ENCODE measurements at places on chromosomes 1 and 21. TPM values are rescaled to one million over a fixed set of nuclear protein-coding genes. Genes with fewer than 3 reads are reported as not detected.

SLC35A3 gene
- total RNA-seq, result 31.4 TPM

RPE65 gene
- total RNA-seq, result not detected

CAMK2N1 gene
- total RNA-seq, result 51.2 TPM

SPATA45 gene
- total RNA-seq, result not detected

IGSF3 gene
- 15.5 TPM for total RNA-seq

DNA sequence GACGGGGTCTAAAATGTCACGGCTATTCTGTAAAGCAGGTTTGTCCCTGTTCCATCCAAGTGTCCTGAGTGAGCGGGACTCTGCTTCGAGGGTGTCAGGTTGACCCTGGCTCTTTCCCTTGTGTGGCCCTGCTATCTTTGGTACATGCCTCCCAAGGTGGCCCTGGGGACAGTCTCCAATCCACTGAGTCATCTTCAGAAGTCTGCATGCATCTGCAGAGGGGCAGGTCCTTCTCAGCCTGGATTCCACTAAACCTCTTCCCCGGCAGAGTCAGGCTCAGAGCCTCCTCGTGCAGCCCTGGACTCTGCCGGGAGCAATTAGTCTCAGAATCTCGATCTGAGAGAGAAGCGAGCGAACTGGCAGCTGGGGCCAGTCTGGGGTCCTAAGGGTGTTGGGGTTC lies 50.1 kb upstream of the KCNJ15 start:
- H3K4me3 ChIP-seq, result no peak overlapping the region
- H3K36me3 ChIP-seq, result no peaks in the 10 kb centered on the region
- H3K27me3 ChIP-seq, result peaks cover 27% of the 10 kb centered on the region
- no peak overlapping the region for H3K27ac ChIP-seq
- no peak for DNase-seq
